Muscle of leg (tissue), 16 donors: ENCODE measurements at places on chromosomes 12 and 14. TPM values are rescaled to one million over a fixed set of nuclear protein-coding genes. Genes with fewer than 3 reads are reported as not detected.

DNA sequence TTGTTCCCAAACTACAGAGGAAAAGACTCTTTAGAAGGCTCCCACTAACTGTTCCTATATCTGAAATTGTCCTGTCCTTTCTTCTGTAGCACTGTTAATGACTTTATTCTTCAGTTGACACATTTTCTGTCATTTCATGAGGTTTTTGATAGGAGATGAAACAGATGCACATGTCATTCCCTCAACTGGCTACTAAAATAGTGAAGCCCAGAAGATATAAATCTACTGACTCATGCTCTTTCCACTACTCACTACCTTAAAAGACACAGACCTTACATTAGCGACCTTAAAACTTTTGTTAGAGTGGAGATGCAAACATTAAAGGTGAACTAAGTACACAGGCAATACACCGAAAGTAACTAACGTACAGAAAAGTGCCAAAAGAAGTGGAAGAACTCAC lies 59.5 kb upstream of the ANKS1B start:
- DNase-seq = no peak

DNA sequence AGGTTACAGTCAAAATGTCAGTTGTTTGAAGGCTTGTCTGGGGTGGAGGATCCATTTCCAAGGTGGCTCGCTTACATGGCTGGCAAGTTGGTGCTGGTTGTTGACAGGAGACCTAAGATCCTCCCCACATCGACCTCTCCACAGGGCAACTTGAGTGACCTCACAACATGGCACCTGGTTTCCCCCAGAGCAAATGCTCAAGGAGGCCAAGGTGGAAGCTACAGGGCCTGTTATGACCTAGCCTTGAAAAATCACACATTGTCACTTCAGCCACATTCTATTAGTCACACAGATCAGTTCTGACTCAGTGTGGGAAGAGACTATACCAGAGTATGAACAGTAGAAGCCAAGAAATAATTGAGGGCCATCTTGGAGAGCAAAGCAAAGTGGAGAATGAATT lies 11.3 kb upstream of the GNG2 start:
- DNase-seq = no peak

DNA sequence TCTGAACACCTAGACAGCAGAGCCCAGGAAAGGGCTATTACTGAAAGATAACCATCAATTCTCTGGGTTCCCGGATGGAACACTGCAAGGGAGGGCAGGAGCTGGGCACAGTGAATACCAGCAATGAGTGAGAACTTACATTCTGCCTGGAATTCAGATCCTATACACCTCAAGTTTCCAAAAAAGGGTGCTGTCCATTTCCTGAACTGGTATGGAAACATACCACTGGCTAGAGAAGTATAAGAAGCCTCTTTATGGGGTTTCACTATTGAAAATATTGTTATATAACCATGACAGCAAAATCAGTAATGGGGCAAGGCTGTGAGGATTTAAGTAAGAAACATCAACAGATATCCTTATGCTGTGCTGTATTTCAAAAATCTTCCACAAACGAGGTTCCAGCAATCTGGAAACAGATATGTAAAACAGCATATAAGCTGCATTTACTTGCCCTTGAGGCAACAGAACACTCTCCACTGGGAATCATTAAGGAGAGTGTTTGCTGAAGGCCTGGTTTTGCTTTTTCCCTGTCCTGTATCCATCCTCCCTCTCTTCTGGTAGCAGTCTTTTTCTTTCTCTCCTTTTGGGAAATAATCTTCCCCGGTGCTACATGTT lies 53.3 kb upstream of the GTF2A1 start:
- peak; percentile 68 for DNase-seq

DNA sequence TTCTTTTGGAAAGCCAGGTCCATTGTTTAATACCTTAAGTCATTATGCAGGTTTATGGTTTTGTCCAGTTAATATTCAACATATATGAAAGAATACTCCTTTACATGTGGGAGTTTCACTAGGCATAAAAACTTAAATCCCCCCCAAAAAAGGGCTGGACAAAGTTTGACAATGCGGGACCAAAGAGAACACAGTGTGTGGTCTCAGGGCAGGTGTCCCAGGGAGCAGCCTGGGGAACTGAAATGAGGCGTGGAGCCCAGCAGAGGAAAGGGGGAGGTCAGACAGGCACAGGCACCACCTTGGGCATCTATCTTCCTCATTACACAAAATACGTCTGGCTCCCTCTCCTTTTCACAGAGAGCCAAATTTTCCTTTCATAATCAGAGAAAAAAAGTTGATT lies 22.5 kb downstream of the PKP2 start:
- no peak for DNase-seq

DNA sequence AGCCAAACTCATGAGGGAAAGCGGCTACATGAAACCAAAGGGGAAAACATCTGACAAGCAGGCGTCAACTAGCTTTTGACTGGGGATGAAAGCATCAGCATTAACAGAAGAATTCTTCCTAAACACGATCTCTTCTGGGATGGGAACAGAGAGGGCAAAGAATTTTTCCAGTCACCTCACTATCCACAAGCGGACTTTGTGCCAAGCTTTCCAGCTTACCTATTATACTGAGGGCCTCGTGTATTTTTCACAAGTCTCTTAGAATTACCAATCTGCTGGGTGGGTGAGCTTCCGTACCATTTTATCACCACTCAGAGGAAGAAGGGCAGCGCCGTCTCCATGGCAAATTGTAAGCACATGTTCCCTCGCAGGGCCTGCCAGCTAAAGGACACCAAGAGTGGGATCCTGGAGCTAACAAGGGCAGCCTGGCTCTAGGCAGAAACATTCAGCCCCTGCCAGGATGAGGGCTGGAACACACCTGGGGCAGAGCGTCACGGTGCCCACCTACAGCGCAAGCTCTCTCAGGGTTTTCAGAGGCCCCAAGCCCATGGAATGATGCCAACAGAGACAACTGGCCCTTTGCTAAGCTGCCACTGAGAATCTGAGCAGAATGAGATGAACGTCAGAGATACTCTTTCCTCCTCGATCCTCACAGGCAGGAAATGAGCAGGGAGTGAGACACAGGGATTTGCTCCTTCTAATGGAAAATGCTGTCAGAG lies 74.6 kb downstream of the CHGA start:
- no peak for DNase-seq

- peak; percentile 8 for DNase-seq
Measured at GRCh38 chr12:77401770-77402081, 336.4 kb upstream of the E2F7 start.

GRCh38 chr12:85695097-85695715 lies 141.0 kb downstream of the RASSF9 start:
- no peak for DNase-seq

DNA sequence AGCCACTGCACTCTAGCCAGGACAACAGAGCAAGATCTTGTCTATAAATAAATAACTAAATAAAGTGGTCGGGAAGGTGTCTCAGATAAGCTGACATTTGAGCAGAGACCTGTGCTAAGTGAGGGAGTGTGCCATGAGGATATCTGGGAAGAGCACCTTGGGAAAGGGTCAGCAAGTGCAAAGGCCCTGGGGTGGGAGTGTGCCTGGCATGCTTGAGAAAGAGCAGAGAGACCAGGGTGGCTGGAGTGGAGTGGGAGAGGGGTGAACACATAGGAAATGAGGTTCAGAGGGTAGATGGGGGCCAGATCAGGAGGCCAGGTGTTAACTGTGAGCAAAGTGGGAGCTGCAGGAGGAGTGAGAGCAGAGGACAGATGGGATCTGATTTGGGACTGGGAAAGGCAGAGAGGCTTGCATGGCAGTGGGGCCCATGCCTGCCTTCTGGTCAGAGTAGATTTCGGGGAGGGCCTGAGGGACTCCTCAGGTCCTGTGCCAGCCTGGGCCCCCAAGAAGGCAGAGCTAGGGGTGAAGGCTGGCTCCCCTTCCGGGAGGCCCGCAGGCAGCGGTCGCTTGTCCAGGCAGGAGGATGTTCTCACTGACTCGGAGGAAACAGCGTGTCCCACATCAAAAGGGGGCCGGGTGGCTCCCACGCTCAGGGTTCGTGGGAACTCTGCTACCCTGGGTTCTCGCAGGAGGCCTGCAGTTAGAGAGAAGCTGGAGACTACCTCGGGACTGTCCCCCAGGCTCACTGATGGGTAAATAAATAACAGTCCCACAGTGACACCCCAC lies 32.6 kb downstream of the DTX1 start:
- no peak for DNase-seq

GRCh38 chr14:91264151-91265150 lies 19.9 kb upstream of the GPR68 start:
- peak; percentile 24 for DNase-seq

DNA sequence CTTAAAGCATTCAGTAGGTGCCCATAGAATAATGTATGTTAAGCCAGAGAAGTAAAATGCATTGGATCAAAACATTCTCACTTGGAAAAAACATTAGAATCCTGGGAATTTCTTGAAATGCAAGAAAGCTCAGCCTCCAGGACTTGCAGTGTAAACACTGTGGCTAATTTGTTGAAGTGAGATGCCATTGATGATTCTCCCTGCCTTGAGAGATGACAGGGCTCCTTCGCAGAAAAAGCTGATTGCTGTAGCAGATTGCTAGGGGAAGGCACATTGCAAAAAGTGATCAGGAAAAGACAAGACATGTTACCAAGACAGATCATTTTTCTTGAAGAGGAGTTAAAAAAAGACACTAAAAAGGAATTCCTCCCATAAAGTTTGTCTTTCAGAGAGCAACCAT lies 204.2 kb upstream of the HMGA2 start:
- peak; percentile 55 for DNase-seq

DNA sequence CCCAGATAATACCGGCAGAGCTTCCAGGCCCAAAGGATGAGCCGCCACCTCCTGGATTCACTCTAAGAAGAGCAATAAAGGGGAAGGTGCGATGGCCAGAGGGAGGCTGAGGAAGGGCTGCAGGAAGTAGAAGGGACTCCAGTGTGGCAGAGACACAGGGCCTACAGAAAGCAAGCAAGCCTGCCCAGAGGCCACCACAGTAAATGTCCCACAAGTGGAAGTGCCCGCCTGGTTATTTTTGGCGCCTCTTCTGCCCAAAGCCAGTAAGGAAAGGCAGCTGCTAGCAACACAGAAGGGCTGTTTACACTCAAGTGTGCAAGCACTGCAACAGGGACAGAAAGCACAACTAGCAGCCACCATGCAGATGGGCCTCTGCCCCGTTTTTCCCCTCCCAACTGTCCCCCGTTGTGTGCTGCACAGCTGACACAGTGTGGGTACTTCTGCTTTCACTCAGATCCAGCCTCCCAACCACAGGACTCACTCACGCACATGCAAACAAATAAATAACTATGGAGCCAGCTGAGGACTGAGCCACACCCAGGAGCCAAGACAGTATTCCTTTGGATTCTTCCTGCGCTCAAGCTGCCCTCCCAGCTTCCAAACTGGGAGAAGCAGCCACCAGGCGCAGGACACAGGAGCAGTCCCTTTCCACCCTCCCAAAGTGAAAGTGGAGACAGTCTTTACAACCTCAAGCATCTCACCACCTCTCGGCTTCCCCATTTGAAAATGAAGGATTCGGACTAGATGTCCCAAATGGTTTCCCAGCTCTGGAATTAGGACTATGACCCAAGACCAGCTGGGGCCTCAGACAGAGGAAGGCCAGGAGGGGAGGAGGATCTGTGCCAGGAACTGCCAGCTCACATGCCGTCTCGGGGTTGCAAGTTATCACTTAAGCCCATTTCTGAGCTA lies 40.0 kb upstream of the PNMA1 start:
- DNase-seq = peak; percentile 74

DNA sequence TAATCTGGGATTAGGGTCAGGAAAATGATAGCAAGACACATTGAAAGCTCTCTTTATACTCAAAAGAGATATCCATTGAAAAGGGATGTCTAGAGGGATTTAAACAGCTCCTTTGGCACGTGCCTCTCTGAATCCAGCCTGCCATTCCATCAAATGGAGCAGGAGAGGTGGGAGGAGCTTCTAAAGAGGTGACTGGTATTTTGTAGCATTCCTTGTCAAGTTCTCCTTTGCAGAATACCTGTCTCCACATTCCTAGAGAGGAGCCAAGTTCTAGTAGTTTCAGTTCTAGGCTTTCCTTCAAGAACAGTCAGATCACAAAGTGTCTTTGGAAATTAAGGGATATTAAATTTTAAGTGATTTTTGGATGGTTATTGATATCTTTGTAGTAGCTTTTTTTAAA lies 25.4 kb upstream of the PLEKHD1 start:
- DNase-seq = no peak

DNA sequence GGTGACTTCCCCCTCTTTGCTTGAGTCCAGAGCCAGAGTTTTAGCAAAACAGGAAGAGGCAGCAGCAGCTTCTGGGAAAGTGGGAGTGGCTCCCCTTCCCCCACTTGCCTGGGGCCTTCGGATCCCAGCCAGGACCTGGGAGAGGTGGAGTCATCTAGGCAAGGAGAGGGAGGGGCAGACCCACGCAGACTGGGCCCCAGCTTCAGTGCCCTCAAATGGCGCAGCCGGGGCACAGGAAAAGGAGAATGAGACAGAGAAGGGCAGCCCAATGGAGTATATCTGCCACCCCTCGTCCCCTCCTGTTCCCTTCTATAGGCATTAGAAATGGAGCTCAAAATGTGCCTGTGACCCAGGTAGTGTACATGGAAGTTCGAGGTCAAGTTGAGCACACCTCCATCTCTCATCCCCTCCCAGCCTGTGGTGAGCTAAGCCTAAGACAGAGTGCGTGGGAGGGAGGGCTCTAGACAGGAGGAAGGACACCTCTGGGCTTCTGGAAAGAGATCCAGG lies 9.3 kb upstream of the HDAC7 start:
- peak; percentile 86 for DNase-seq

DNA sequence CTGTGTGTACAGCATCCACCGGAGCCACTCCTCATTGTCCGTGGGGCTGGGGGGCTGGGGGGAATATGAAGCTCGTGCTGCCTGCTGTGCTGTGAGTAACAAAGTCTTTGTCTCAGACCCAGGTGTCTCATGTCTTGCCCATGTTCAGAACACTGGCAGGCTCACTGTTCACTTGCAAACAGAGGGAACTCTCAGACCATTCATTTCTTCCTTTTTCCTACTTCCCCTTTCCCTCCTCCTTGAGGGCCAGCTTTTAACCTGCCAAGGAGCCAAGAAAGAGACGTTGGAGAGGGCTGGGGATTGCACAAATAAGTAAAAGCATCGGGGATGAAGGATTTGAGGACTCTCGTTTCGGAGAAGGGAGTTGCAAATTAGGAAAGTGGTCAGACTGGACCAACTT lies 21.6 kb downstream of the GPR132 start:
- DNase-seq = no peak

PIANP gene
- 5.1 TPM for polyA plus RNA-seq

TOMM20L gene
- polyA plus RNA-seq = 0.88 TPM

NOXRED1 gene
- polyA plus RNA-seq = 0.23 TPM

HHIPL1 gene
- polyA plus RNA-seq = 2.8 TPM

NRIP2 gene
- polyA plus RNA-seq = 6.3 TPM

CLEC1B gene
- 0.22 TPM for polyA plus RNA-seq

GDF3 gene
- polyA plus RNA-seq = not detected

GPR132 gene
- 0.80 TPM for polyA plus RNA-seq
